ENCODE measurements at places on chromosomes 5 and 9.

- no peak for DNase-seq
Observed at GRCh38 chr5:14807471-14807870, 64.1 kb downstream of the ANKH start.

- no peak for DNase-seq
Observed at GRCh38 chr5:132228241-132229035, 785 bp upstream of the P4HA2 start.

DNA sequence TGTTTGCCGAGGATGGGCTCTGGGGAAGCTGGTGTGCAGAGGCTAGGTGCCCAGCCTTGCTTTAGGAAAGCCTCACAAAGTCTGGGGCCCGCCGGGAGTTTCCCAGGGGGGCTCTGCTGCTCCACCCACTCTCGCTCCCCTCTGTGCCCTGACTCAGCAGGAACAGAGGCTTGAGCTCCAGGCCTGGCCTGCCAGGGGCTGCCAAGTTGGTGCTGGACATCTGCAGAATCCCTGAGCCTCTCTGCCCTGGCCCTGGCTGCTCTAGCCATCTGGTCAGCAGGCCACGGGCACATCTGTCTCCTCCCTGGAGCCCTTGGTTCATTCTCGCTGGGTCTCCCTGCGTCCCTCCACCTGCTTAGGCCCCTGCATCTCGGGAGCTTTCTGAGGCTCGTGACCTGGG, 647 bp upstream of the ADAMTSL2 start:
- DNase-seq: no peak

- no peak for DNase-seq
Observed at GRCh38 chr9:125977223-125977622, 230.1 kb downstream of the PBX3 start.

DNA sequence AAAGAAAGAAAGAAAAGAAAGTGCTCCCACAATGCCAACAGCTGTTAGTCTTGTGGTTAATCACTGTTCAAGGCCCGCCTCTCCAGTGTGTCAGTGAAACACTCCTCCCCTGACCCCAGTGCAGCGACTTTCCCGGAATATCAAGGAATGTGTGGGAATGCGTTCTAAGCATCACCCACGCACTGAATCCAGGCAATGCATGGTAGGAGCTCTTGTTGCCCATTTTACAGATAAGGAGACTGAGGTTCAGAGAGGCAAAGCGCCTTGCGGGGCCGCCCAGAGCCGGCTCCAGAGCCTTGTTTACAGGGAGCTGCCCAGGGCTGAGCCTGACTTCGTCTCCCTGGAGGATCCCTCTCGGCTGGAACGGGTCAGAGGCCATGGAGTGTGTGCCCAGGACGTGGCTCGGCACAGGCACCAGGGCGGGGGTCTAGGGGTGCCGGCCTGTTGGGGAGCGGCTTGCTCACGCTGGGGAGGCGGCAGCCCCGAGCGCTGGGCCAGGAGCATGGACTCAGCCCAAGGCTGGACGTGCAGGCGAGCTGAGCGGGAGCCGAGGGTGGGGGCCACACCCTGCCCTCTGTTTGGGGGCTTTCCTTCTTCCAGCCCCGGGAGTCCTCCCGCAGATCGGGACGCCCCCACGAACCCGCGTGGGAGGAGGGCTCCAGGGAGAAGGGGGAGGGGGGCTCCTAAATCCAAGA, 823 bp downstream of the ST6GALNAC6 start:
- peak; percentile 45 for DNase-seq

GRCh38 chr9:105236261-105236660, 8.2 kb upstream of the SLC44A1 start:
- DNase-seq: no peak

DNA sequence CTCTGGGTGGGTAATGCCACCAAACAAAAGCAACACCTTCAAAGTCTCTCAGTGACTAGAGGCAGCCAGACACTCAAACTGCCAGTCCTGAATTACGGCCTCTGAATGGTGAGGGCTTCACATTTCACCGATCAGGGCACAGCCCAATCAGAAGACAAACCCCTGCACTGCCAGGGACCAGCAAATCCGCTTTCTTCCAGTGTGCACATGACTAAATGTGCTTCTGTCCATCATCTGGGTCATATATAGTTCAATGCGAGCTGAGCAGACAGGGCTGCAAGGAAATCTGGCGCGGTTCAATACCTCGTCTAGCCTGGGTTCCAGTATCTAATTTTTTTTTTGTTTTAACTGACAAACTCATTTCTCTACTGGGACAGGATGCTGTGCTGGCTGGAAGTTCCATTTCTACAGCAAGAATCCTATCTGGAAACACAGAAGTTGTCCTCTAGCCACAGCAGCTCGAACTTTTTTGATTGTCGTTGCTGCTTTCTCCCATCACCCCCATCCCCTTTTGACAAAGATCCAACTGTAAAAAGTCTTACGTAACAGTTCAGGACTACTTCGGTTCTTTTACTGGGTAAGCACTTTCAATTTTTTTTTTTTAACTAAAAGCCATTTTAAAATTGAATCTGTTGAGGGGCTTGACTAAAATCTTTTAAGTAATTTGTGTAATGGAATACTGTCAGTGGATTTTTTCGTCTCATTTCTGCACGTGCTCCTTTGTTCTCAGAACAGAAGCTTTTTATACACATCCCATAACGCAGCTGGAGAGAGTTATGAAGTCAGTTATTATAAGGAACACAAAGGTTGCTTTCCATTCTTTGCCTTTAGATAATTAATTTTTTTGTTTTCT, 112.7 kb downstream of the NR6A1 start:
- peak; percentile 84 for DNase-seq

DNA sequence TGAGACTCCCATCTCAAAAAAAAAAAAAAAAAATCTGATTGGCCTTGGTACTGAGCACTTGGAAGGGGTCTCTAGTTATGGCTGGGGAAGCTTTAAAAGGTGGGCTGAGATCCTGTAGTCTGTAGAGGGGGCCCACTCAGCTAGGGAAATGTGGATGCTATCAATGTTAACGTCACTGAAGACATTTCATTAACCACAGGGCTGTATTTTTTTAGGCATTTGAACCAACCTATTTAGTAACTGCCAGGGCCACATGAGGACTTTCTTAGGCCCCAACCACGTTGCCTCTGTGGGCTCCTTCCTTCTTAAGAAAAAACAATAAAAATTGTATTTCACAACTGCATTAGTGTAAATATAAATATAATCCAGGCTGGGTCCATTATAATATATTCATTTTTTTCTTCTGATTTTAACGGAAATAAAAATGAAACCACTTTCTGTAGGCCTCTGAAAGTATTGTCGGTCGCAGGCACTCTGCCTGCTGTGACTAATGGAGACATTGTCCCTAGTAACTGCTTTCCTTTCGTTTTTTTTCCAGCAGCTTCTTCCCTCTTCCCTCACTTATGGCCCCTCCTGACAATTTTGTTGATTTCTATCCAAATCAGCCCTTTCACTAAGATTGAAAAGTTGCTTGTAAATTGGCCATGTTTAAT, 71.6 kb downstream of the GCNT1 start:
- no peak for DNase-seq

Measured in amniotic stem cell (primary cell).